ENCODE measurements at places on chromosomes 12 and 14.

- no peak for DNase-seq
Observed at GRCh38 chr12:91434081-91434480, 251.5 kb upstream of the DCN start.

DNA sequence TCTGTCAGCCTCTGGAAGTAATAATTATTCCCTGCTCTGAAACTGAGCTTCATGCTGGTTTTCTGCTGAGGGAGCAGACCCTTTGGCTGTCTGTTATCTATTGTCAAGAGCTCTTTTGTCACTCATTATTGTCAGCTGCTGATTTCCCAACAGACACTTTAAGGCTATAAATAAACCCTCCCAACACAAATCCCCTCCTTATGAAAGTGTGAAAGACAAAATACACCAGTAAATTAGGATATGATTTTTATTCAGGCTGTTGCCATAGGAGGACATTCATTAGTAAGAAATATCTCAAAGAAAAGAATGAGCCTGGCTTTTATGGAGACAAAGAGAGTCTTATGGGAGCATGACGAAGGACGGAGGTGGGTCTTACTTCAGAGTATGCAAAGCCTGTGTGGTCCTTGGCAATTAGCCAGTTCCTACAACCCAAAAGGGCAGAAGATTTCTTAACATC, 180.8 kb downstream of the CRADD start:
- no peak for DNase-seq

GRCh38 chr12:46265734-46266133, 3.1 kb downstream of the SLC38A1 start:
- DNase-seq, result no peak

GRCh38 chr12:106178562-106178961, 39.8 kb upstream of the NUAK1 start:
- no peak for DNase-seq

- DNase-seq, result no peak
Observed at GRCh38 chr14:64238631-64239030, 55.5 kb downstream of the ESR2 start.

GRCh38 chr14:44165286-44165685, 341.8 kb downstream of the FSCB start:
- no peak for DNase-seq

GRCh38 chr14:105481886-105482457, 4.7 kb upstream of the CRIP1 start:
- DNase-seq, result peak; percentile 86

- no peak for DNase-seq
Observed at GRCh38 chr14:89540830-89541470, 123.9 kb upstream of the FOXN3 start.

GRCh38 chr12:12620730-12621315, 9.1 kb downstream of the CREBL2 start:
- DNase-seq, result no peak

GRCh38 chr12:81759190-81760051, at the start of gene PPFIA2:
TSS of gene PPFIA2 (minus strand) at chr12:81759350.
- no peak for DNase-seq

GRCh38 chr12:50960130-50960529, 7.8 kb downstream of the HIGD1C start:
- DNase-seq, result no peak
